ENCODE measurements at places on chromosomes 2 and 18.

DNA sequence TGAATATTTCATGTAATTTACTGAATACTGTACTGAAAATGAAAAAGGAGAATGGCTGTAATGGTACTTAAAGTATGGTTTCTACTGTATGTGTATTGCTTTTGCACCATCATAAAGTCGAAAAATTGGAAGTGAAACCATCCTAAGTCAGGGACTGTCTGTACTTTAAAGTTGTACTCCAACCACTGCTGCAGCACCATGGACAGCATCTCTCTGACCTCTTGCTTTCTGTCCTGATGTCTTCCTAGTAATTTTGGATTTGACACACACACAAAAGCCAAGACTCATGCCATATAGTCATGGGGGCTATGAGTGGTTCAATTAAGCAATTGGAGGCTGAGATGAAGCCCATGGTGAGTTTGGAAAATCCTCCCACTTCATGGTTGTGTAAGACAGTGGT is 256.3 kb upstream of the PKDCC start:
- peak; percentile 1 for DNase-seq

- DNase-seq = no peak
These were observed 30.6 kb upstream of the MREG start for GRCh38 chr2:216043949-216044348.

DNA sequence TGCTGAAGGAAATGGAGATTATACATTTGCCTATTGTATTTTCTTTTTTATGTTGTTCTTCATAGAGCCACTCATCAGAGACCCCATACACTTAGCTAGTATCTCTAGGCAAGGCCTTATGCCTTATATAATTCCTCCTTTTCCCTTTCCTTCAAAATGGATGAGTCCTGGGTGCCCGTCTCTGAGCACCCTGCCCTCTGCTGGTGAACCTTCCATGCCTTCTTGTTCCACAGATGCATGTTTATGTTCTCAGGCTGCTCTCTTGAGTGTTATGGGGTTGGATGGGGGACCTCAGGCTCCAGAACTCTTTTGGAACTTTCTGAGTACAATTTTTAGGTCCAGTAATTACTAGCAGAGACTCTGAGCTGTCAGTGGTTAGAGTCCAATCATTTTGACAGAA is 368.6 kb upstream of the SPRED2 start:
- no peak for DNase-seq

DNA sequence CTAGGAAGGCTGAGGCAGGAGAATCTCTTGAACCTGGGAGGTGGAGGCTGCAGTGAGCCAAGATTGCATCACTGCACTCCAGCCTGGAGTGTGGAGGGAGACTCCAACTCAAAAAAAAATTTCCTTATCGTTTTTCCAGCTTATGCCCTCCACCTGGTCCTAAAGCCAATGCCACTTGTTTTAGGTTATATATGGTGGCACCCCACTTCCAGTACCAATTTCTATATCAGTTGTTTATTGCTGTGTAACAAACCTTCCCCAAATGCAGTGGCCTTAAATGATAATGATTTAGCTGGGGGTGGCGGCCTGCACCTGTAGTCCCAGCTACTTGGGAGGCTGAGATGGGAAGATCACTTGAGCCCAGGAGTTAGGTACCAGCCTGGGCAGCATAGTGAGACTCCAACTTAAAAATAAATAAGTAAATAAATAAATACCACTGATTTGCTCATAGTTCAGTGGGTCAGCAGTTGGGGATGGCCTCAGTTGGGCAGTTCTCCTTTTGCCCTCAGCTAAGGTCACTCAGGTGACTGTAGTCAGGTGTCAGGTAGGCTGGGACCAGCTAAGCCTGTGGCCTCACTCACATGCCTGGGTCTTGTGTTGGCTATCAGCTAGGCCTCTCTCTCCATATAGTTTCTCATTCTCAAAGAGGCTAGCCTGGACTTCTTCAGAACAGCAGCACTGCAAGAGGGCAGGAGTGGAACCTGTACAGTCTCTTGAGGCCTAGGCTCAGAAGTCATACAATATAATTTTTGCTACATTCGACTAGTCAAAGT is 113.7 kb upstream of the GATA6 start:
- no peak for DNase-seq

- no peak for DNase-seq
These were observed 32.7 kb upstream of the ABCA12 start for GRCh38 chr2:215171151-215171550.

DNA sequence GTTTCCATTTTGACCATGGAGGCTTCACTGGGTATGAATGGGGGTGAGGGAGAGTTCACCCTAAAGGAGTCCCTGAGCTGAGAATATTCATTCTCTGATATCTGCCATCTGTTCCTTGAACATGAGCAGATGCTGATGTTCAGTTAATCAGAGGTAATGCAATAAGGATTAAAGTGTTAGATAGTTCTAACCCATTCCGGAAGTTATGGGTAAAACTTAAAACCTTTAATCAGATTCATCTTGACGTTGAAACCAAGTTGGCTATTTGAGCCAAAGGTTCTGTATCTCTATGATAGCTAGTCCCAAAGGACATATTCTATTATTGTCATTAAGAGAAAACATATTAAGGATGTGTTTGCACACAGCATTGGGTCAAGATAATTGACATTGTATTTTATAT is 268.9 kb downstream of the PLCL1 start:
- DNase-seq = no peak
